ENCODE measurements at places on chromosomes 1 and 21.

- no peak for DNase-seq
Observed at GRCh38 chr1:8814865-8815264, 2.6 kb downstream of the RERE start.

DNA sequence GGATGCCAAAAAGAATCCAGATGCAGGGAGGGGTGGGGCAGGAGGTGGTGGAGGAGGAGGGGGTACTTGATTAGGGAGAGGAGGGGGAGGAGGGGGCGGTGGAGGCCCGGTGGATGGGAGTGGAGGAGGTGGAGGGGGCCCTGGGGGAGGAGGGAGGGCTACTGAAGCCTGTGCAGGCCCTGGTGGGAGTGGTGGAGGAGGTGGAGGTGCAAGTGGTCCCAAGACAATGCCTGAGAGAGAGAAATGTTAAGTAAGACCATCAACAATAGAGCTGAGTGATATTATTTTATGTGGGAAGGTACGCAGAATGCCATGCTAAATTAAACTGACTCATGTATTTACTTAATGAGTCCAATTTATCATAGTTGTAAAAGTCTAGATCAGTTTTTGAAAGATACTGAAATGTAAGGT, 86.8 kb upstream of the LBR start:
- DNase-seq = no peak

- no peak for DNase-seq
Observed at GRCh38 chr1:67536957-67537666, 106.9 kb upstream of the SERBP1 start.

DNA sequence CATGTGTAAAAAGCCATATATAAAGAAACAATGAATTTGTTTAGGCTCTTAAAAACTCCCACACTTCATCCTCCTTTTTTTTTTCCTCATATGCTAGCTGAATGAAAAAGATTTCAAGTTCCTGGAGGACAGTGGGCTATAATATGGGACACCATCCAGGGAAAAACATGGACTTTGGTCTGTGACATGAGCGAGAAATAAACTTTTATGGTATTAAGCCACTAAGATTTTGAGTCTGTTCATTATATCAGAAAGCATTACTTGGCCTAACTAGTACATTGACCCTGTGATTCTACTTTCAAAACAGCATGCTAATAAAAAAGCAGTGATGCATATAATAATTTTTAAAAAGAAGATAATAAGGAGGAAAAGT, 392.3 kb upstream of the CAMK1G start:
- DNase-seq = no peak

GRCh38 chr1:230280906-230281413, 145.2 kb downstream of the PGBD5 start:
- no peak for DNase-seq

DNA sequence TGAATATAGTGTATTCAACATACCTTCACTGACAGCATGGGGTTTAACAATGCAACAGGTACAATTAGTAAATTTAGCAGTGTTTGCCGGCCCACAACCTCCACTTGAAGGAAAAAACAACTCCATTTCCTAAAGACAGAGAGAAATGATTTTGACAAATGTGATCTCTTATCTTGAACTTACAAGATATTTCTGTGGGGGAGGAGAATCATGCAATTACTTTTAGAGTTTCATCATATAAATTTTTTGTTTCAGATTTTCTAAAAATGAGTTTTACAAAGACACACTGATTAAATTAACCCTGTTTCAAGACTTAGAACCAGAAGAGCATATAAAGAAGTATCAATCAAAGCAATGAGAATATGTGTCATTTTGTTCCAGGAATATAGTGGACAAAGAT, 80.3 kb downstream of the NME7 start:
- no peak for DNase-seq

- no peak for DNase-seq
Observed at GRCh38 chr1:202642619-202643291, 67.5 kb downstream of the SYT2 start.

GRCh38 chr1:154816369-154816768, 53.7 kb downstream of the KCNN3 start:
- DNase-seq = no peak

GRCh38 chr1:245378311-245378722, 223.5 kb downstream of the KIF26B start:
- DNase-seq = no peak

- DNase-seq = no peak
Observed at GRCh38 chr21:45498646-45499000, 43.6 kb downstream of the SLC19A1 start.

- DNase-seq = no peak
Observed at GRCh38 chr1:98049370-98050135, 128.7 kb upstream of the DPYD start.

DNA sequence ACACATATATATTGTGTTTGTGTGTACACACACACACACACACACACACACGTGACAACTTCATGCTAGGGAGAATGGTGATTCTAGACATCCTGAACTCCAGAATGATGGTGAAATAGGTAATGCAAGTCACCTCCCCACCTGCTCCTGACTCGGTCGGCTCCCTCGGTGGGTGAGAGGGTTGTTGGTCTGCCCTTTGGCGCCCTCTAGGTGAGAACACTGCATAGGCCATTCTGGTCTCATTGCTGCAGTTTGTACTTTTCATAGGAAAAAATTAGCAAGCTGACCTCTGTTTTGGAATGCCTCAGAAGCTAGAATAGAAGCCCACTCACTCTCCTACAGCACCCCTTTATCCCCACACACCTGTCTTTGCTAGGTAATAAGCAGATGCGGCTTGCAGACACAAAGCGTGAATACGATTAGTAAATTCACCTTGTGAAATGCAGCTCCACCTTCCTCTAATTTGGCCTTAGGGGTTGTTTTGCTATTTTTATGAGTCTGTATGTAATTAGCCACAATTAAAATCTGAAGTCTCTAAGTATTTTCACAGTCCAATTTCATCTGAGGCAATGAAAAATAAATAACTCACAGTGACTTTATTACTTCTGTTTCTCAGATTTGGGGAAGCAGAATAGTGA, 130.0 kb upstream of the KCNJ15 start:
- DNase-seq = no peak

GRCh38 chr1:40710581-40711315, 19.2 kb downstream of the NFYC start:
- no peak for DNase-seq

DNA sequence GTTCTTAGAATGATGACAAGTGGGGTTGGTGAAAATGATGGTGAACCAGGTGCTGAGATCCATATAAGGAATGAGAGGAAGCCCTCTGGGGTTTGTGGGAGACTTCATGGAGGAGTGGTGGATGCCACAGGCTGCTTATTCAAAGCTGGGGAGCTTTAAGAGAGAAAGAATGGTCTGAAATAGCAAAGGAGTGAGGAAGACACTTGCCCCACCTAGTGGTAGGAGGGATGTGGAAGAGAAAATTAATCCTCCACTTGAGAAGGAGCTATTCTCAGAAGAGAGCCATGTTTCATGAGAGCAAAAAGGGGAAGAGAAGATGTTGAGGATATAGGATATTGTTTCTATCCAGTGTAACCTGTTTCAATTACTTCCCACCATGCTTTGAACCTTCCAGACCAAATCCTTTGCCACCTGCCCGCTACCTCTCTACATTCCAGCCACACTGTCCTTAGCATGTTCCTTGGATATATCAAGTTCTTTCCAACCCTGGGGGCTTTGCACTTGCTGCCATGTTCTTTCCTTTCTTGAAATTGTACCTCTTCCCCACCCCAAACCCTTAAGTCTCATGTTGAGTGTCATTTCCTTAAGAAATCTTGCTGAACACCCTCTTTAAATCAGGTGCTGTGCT, 19.6 kb upstream of the ZNF648 start:
- no peak for DNase-seq

GRCh38 chr1:172391976-172392375, 28.5 kb upstream of the C1orf105 start:
- DNase-seq = no peak

DNA sequence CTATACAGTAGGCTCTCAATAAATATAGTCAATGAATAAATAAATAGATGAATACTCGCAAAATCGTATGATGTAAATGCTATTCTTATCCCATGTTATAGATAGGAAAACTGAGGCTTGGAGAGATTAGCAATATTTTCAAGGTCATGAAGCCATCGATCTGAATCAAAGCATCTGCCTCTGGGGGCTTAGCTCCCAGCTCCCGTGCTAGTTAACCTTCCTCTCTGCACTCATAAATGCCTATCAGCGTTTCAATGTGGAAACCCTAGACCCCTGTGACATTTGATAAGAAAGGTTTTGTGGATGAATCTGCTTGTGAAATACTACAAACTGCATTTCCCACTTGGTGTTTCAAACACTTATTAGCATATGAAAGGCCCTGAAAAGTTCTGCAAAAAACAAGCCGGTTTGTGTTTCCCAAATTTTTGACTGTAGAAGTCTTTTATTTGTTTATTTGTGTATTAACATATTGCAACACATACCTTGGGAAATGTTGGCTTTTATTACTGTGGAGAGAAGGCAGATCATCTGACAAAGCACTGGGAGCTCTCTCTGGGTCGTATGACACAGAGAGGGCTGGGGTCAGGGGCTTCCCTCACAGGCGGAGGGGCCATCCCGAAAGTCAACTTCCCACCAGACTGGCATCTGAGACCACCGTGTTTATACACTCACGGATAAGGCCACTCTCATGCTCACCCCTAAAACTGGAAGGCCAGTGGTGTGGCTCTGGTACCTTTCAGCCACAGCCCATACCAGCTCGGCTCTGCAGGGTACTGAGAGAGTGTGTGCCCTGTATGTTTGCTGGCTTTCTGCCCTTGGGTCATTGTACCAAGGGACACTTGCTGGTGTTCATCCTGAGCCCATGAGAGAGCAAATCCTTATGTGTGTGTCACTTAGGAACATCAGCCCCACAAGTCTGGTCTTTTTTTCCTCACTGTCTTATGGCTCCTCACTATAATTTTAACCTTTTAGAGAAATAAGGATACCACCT, 993 bp upstream of the PROK1 start:
- no peak for DNase-seq

DNA sequence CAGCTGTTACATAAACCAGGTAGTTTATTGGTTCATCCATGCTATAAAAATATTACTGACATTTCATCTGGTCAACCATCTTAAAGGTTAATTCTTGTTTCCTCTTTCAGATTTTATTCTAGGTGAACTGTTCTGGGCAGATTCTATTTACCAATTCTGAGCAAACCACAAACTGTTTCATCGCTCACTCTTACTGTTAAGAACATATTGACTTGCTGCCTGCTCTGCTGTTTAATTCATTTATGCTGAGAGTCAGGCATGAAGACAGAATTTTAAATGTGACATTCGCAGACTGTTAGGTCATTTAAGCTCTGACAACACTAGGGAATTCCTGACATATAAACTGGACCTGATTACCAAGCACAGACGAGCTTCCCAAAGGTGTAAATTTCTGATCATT, 98.3 kb downstream of the PIGK start:
- DNase-seq = no peak

- no peak for DNase-seq
Observed at GRCh38 chr1:155123801-155124200, 3.9 kb upstream of the EFNA1 start.

DNA sequence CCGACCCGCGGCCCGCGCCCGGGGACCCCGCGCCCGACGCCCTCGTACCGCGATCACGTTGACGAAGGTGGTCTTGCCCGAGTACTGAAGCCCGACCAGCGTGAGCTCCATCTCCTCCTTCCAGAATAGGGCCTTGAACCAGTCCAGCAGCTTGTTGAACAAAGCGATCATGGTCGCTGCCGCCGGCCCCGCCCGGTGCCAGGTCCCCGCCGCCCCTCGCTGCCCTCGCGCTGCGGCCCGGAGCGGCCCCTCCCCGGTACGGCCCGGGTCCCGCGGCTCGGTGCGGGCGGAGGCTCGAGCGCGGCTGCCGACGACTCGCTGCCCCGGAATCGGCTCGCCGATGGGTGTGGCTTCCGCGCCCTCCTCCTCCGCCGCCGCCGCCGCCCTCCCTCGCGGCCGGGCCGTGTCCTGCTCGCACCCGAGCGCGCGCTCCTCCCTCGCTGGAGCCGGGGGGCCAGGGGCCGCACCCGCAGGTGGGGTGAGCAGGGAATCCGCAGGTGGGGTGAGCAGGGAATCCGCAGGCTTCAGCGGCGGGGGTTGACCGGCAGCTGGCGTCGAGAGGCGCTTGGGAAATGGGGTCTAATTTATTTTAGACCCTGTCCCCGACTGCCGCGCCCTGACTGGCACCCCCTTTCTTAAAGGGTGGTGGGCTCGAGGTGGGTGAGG, at the start of gene ARL8A:
TSS of gene ARL8A (minus strand) at position 336 of the 666 bp plus-strand sequence. CDS start at position 171, 165 bp downstream.
- no peak for DNase-seq
